ENCODE measurements at places on chromosomes 7 and 10.

DNA sequence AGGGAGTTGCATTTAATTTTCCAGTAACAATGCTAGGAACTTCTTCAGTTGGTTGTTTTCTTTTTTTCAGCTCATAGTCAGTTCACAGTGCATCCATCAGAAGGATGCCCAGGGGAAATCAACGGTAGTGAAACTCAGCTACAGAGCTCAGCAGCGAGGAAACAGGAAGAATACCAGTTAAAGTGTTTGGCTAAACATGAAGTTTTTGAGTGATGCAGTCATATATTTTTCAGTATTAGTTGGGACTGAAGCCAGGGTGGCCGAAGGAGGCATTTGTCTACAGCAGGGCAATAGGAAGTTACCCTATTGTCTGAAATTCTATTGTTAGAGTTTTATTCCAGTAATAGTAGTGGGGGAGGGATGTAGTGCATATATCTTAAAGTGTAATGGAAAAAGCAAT is 45.3 kb upstream of the MALRD1 start:
- no peak for DNase-seq

- no peak for DNase-seq
These were observed 203.2 kb upstream of the PPP2R2D start for GRCh38 chr10:131697476-131698128.

DNA sequence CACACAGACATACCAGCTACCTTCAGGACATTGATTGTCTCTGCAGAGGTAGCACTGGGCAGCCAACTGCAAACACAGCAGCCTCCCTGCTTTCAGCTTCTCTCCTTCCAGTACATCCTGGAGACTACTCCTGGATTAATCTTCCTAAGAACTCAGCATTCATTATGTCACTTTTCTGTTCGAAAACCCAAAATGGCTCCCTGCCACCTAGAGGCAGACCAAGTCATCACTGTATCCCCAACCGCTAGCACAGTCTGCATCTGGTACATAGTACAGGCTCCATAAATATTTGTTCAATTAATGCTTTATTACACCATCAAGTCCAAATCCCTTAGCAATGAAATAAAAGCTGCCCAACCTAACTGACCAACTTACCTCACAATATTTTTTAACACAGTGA is 5.0 kb upstream of the SEC31B start:
- no peak for DNase-seq

- no peak for DNase-seq
These were observed 11.0 kb downstream of the MYO1G start for GRCh38 chr7:44967571-44968446.

GRCh38 chr10:106857213-106857612 is 307.3 kb downstream of the SORCS1 start:
- DNase-seq, result no peak

DNA sequence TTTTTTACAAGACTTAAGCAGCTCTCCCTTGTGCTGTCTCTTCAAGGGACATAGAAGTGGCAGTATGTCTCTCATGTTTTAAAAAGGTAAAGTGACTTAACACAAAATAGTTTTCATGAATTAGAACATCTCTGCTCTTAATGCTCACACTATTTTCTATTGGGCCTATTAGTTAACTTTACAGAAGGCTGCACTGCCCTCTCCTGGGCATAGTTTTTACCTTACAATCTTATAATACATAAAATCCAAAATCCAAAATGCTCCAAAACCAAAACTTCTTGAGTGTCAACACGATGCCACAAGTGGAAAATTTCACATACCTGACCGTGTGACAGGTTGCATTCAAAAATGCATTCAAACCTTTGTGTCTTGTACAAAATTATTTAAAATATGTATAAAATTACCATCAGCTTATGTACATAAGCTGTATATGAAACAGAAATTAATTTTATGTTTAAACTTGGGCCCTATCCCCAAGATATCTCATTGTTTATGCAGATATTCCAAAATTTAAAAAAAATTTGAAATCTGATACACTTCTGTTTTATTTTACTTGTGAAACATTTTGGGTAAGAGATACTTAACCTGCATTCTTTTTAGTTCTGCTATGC is 25.8 kb downstream of the TES start:
- DNase-seq, result no peak

Data from stimulated activated CD8-positive, alpha-beta memory T cell treated with anti-CD3 and anti-CD28 coated beads, Interleukin-2, amount 100 ng/mL, for 1 hour (primary cell).